Suppressor macrophage (primary cell): ENCODE measurements at places on chromosomes 3 and 15.

DNA sequence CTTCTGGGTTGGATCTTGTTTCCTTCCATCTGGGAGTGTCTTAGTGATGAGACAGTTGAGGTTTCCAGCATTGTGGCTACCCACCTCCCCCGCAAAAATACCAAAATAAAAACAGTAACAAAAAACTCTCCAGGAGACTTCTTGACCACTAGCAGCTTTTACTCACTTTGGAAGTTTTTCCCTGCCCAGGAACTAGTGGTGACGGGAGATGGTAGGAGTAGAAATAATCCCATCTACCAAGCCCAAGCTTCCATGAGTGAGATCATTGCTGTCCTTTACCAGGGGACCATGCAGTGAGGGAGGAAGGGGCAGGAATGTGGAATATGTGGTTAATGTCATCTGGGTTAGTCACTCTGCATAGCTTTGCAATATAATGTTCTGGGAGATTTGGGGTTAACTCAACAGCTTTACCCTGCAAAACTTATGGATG, 187.7 kb downstream of the ITPR1 start:
- DNase-seq = no peak

DNA sequence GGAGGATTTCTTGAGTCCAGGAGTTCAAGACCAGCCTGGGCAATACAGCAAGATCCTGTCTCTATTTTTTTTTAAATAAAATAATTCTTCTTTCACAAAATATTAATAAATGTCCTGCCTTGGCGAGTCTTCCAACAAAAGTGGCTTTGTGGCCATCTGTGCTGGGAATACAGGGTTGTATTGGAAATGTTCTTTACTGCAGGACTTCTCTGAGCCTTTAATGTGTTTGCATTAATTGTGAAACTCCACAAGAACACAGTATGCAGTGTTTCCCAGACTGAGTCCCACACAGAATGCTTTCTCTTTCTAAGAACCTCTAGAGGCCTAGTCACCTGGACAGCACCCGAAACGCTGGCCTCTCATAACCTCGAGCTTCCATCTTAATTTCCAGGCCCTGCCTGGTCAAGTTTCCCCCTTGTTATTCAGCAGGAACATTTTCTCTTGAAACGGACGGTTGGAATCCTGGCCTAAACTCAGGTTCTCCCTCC, 85.4 kb upstream of the ARRDC4 start:
- DNase-seq = no peak

GRCh38 chr15:58324533-58324932, 107.3 kb upstream of the LIPC start:
- peak; percentile 39 for DNase-seq

DNA sequence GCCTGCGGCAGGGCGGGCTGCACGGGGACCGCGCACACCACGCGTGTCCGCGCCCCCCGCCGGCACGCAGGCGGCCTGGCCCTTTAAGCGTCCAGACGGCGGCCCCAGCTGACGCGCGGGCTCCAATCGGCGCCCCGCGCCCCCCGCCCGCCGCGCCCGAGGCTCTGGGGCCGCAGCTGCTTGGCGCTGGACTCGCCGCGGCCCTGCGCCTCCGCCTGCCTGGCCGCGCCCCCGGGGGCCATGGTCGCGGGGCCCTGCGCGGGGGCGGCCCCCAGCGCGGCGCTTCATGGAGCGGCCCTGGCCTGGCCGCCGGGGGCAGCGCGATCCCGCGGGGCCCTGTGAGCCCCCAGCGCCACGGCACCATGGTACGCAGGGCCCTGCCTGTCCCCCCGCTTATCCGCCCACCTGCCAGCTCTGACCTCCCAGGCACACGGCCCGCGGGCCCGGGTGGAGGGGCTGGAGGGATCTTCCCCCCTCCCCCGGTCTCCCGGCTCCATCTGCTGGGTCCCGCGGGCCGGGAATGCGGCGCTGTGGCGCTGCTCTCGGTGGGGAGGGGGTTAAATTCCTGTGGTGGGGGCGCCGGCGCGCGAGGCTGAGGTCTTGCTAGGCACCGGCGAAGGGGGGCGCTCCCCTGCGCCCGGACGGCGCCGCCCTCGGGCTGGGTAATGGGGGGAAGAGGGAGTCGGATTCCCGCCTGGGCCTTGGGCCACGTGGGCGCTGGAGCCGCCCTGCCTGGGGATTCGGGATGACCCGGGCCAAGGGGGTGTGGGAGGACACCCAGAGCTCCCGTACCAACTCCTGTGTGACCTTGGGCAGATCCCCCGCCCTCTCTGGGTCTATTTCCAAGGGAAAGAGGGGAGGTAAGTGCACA, 1.1 kb downstream of the ZBTB47 start:
- DNase-seq = peak; percentile 40

- DNase-seq = no peak
Observed at GRCh38 chr3:188769831-188770230, 401.9 kb upstream of the TPRG1 start.
